ENCODE measurements at places on chromosomes 4 and X.

- DNase-seq: peak; percentile 52
Measured at GRCh38 chr4:1055721-1056590, 44.5 kb downstream of the FGFRL1 start.

DNA sequence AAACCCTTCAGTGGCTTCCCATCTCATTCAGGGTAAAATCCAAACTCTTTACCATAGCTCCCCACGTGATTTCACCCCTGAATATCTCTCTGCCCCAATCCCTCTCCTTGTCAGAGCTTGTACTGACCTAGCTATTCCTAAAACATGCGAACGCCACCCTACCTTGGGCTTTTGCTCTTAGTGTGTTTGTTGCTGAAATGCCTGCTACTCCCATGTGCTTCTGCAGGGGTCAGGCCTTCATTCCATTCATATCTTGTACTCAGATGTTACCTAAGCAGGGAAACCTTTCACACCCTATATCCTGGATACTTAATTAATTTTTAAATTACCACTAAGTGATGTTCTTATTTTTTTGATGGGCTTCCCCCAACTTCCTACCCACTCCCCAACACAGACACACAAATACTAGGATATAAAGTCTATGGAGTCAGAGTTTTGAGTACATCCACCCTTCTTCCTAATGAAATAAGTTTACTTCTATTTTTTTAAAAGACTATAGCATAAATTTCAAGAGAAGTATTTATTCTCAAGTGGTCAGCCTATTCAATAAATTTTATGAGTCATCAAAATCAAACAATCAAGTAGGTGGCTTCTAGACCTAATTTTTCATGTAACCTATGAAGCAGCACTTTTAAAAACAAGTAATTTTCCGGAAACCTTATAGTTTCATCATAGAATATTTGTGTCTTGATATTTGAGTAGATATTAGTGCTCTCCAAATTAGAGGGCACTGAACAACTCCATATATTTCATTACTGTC, 189.4 kb downstream of the RAPGEF2 start:
- DNase-seq: no peak

GRCh38 chr4:170414961-170415360, 325.2 kb upstream of the AADAT start:
- DNase-seq: no peak

- no peak for DNase-seq
Measured at GRCh38 chr4:117284736-117285135, 199.4 kb upstream of the TRAM1L1 start.

DNA sequence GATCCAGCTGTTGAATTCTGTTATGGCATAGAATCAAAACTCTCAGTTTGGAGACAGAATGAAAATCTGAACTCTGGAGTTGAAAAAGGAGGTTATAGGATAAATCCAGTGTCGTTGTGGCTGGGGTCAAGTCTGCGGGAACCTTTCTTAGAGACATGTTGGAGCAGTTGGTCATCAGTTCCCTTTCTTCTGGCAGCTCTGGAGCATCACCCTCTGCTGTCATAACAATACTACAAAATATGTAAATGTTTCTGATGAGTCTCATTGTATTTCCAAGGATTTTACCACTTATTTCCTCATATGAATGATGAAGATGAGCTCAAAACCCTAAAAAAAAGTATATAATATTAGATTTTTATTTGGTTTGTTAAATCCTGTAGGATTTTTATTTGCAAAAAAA, 7.5 kb downstream of the TLR10 start:
- no peak for DNase-seq
